ENCODE measurements at places on chromosomes 12 and 14.

- H3K36me3 ChIP-seq = no peaks in the 10 kb centered on the region
- H3K4me3 ChIP-seq = no peak overlapping the region
- DNase-seq = no peak
- H3K27me3 ChIP-seq = peaks cover 2% of the 10 kb centered on the region
These were observed 4.2 kb upstream of the ASPG start for GRCh38 chr14:104081261-104081835.

DNA sequence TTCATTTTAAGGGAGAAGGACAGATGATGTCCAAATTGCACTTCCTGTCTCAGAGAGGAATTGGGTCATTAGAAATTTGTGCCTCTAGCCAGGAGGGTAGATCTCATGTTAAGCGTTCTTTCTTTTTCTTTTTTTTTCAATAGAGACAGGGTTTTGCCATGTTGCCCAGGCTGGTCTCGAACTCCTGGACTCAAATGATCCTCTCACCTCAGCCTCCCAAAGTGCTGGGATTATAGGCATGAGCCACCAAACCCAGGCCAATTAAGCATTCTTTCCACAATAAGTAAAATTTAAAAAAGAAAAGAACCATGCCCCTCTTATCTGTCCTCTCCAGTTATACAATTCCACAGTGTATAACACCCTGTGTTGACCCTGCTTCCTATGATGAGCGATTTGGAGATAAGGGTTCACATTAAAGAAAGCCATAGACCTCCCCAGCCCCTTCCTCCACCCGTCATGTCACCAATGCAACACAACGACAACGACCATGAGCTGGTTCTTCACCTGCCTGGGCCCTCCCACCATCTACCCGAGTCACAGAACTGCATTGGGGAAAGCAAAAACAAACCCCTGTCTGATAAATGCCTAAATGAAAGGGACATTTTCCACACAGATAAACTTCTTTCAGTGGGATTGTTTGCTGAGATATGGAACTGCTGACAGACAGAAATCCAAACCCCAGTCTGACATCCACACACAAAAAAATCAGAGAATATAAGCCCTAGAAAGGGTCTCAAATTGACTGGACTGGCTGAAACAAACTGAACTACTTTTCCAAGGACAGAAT lies 37.3 kb downstream of the SSH1 start:
- H3K27me3 ChIP-seq = no peaks in the 10 kb centered on the region
- no peak for DNase-seq
- H3K36me3 ChIP-seq = no peaks in the 10 kb centered on the region
- H3K4me1 ChIP-seq = no peaks in the 10 kb centered on the region
- H3K27ac ChIP-seq = peak overlapping the region; percentile 22

GRCh38 chr12:9702255-9702654 lies 30.6 kb downstream of the CLECL1 start:
- no peak for DNase-seq
- H3K27ac ChIP-seq = no peak overlapping the region
- H3K4me1 ChIP-seq = no peaks in the 10 kb centered on the region
- H3K27me3 ChIP-seq = no peaks in the 10 kb centered on the region

DNA sequence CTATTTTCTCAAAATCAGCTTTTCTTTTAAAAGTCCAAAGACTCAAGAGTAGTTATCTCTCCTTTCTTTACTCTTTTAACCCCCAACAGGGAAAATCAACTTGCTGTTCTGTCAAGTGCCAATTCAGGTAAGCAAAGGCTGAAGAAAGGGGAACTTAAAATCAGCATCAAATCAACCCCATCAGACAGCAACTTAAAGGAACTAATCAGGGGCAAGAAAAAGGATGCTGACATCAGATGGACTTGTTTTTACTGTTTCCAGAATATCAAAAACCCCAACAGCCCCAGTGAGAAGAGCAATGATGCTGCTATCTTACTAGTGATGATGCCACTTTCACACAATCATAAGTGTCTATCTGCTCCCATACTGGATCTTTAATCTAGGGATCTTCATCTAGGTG lies 3.4 kb downstream of the BAZ2A start:
- no peaks in the 10 kb centered on the region for H3K36me3 ChIP-seq
- H3K27ac ChIP-seq = peak overlapping the region; percentile 13
- no peak for DNase-seq
- no peak overlapping the region for H3K4me3 ChIP-seq
- no peaks in the 10 kb centered on the region for H3K27me3 ChIP-seq
- peaks cover 9% of the 10 kb centered on the region for H3K4me1 ChIP-seq

- no peaks in the 10 kb centered on the region for H3K27me3 ChIP-seq
- no peaks in the 10 kb centered on the region for H3K36me3 ChIP-seq
- peak; percentile 77 for DNase-seq
- H3K27ac ChIP-seq = peak overlapping the region; percentile 98
- H3K4me3 ChIP-seq = peak overlapping the region; percentile 51
- peaks cover 19% of the 10 kb centered on the region for H3K4me1 ChIP-seq
These were observed 72.0 kb downstream of the IRF2BPL start for GRCh38 chr14:76956316-76957090.

DNA sequence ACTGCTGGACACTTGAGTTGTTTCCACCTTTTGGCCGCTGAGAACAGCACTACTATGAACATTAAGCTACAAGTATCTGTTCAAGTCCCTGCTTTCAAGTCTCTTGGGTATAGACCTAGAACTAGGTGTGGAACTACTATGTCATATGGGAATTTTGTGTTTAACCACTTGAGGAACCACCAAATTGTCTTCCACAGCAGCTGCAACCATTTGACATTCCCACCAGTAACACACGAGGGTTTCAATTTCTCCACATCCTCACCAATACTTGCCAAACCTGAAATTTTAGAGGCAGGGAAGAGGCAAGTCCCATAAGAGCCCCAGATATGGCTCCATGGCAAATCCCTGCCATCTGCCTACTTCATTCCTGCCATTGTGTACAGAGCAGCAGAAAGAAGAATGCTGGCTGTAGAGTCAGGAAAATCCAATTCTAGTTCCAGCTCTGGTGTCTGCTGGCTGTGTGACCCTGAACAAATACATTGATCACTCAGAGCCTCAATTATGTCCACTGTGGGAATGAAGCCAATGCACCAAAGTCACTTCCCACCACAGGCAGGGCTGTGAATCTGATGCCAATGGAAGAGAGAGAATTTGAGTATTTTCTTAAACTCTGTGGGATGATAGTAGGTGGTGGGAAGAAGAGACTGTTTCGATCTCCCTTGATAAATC lies 17.8 kb downstream of the PITPNM2 start:
- H3K4me3 ChIP-seq = no peak overlapping the region
- H3K36me3 ChIP-seq = no peaks in the 10 kb centered on the region
- H3K4me1 ChIP-seq = peaks cover 10% of the 10 kb centered on the region

DNA sequence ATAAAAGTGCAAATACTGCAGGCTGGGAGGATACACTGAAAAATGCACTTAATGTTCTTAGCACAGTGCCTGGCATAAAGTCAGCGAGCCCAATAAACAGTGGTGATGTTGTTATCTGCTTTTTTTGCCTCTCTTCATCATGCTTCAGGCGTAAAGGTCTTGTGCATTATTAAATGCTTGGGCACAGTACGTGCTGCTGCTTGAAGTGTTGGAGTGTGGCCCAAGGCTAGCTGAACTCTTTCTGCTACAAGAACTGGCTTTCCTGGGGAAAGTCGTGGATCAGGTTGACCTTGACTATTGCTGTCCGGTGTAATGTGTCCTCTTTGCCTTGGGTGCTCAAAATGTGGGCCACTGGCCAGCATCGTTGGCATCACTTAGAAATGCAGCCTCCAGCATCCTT lies 43.0 kb downstream of the SMOC1 start:
- peak; percentile 37 for DNase-seq
- no peaks in the 10 kb centered on the region for H3K4me1 ChIP-seq
- H3K27me3 ChIP-seq = no peaks in the 10 kb centered on the region
- no peak overlapping the region for H3K27ac ChIP-seq
- H3K36me3 ChIP-seq = no peaks in the 10 kb centered on the region

DNA sequence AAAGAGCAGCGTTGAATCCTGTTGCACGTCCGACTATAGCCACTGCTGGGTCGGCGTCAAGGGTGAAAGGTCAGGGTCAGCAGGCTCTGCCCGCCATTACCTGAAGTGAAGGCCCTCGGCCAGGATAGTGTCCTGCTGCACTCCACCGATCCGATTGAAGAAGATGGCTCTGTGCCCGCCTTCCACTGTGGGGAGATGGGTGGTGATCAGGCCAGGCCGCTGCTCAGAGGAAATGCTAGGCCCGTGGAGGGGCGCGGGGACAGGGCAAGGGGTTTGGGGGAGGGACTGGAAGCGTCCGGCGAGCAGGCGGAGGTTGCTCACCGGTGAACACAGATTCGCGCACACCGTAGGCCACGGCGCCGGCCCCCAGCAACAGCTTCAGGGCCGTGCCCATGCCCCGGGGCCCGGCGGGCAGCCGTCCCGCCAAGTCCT lies 352 bp downstream of the PHB2 start:
- peaks cover 24% of the 10 kb centered on the region for H3K4me1 ChIP-seq
- no peaks in the 10 kb centered on the region for H3K27me3 ChIP-seq
- peaks cover 8% of the 10 kb centered on the region for H3K36me3 ChIP-seq

DNA sequence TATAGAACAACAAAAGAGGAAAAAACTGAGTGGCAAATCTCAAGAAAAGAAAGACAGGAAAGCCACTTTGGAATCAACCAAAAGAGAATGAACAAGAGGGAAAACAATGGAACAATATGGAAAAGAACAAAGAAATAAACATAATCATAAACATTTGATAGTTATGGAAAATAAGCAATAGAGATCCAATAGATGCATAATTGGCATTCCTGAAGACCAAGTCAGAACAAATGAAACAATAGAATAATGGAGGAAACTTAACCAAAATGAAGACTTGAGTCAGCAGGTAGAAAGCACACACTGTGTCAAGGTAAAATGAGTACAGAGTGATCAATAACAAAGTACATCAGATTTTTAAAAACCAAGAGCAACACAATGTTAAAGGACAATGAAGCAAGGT lies 10.1 kb upstream of the RPS6KA5 start:
- no peaks in the 10 kb centered on the region for H3K27me3 ChIP-seq
- no peak overlapping the region for H3K4me3 ChIP-seq
- no peaks in the 10 kb centered on the region for H3K36me3 ChIP-seq
- no peak for DNase-seq
- H3K4me1 ChIP-seq = no peaks in the 10 kb centered on the region
- no peak overlapping the region for H3K27ac ChIP-seq

GRCh38 chr12:9741726-9742125 lies 8.8 kb upstream of the CLECL1 start:
- no peak overlapping the region for H3K4me3 ChIP-seq
- H3K27me3 ChIP-seq = no peaks in the 10 kb centered on the region
- no peaks in the 10 kb centered on the region for H3K36me3 ChIP-seq
- DNase-seq = no peak
- H3K27ac ChIP-seq = no peak overlapping the region

DNA sequence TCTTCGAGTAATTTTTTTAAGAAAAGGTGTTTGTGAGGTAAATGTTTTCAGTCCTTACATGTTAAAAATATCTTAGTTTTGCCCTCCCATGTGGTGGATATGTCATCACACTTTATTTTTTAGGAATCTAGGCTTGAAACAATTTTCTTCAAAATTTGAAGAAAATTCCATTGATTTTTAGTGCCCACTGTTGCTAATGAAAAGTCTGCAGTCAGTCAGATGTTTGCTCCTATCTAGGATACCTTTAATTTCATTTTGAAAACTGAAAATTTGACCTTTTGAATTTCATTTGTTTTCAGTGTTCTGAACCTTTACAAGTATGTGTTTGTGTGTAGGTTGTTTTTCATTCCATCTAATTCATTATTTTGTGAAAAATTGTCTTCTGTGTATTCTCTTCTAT lies 105.4 kb downstream of the LRRK2 start:
- no peak overlapping the region for H3K27ac ChIP-seq
- no peaks in the 10 kb centered on the region for H3K4me1 ChIP-seq
- no peak for DNase-seq

- no peaks in the 10 kb centered on the region for H3K36me3 ChIP-seq
- no peaks in the 10 kb centered on the region for H3K4me1 ChIP-seq
- DNase-seq = no peak
- no peak overlapping the region for H3K4me3 ChIP-seq
These were observed 21.0 kb upstream of the SP1 start for GRCh38 chr12:53358836-53359419.

GRCh38 chr12:111443586-111443985 lies 37.9 kb downstream of the SH2B3 start:
- H3K4me1 ChIP-seq = no peaks in the 10 kb centered on the region
- H3K27me3 ChIP-seq = no peaks in the 10 kb centered on the region
- no peak overlapping the region for H3K27ac ChIP-seq
- no peak overlapping the region for H3K4me3 ChIP-seq

DNA sequence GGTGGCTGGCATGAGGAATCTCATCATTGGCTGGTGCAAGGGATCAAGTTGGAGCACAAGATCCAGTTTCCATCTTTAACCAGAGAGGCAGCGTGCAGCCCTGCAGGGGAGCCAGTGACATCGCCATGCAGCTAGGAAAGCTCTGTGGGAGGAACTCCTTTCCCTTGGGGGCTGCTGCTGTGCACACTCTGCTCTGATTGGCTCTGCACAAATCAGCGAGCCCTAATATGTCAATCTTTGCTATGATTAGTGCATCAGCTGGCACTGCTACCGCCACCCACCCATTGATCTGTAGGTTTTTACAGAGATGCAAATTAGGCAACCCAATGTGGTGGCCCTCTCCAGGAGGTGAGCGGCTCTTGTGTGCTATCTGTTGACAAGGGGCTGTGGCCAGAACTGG lies 262.6 kb downstream of the PCNX1 start:
- no peaks in the 10 kb centered on the region for H3K36me3 ChIP-seq
- H3K27ac ChIP-seq = no peak overlapping the region
- H3K27me3 ChIP-seq = no peaks in the 10 kb centered on the region
- H3K4me3 ChIP-seq = no peak overlapping the region

GRCh38 chr14:30290001-30290400 lies 269.0 kb upstream of the G2E3 start:
- DNase-seq = no peak
- H3K36me3 ChIP-seq = no peaks in the 10 kb centered on the region
- no peaks in the 10 kb centered on the region for H3K27me3 ChIP-seq
- no peak overlapping the region for H3K27ac ChIP-seq
- no peaks in the 10 kb centered on the region for H3K4me1 ChIP-seq

GRCh38 chr14:33556382-33557121 lies 394.3 kb downstream of the EGLN3 start:
- H3K27me3 ChIP-seq = no peaks in the 10 kb centered on the region
- H3K36me3 ChIP-seq = no peaks in the 10 kb centered on the region
- no peak overlapping the region for H3K4me3 ChIP-seq
- H3K27ac ChIP-seq = no peak overlapping the region
- H3K4me1 ChIP-seq = no peaks in the 10 kb centered on the region

GRCh38 chr14:28757786-28758185 lies 8.8 kb upstream of the FOXG1 start:
- H3K36me3 ChIP-seq = no peaks in the 10 kb centered on the region
- no peak for DNase-seq
- peaks cover 85% of the 10 kb centered on the region for H3K27me3 ChIP-seq
- H3K4me1 ChIP-seq = no peaks in the 10 kb centered on the region
- no peak overlapping the region for H3K27ac ChIP-seq

GRCh38 chr14:50551877-50552276 lies 8.1 kb upstream of the ATL1 start:
- no peaks in the 10 kb centered on the region for H3K4me1 ChIP-seq
- no peak overlapping the region for H3K27ac ChIP-seq
- DNase-seq = no peak
- H3K36me3 ChIP-seq = no peaks in the 10 kb centered on the region
- H3K4me3 ChIP-seq = no peak overlapping the region
- H3K27me3 ChIP-seq = no peaks in the 10 kb centered on the region
